ENCODE measurements at places on chromosomes 3 and 15.

DNA sequence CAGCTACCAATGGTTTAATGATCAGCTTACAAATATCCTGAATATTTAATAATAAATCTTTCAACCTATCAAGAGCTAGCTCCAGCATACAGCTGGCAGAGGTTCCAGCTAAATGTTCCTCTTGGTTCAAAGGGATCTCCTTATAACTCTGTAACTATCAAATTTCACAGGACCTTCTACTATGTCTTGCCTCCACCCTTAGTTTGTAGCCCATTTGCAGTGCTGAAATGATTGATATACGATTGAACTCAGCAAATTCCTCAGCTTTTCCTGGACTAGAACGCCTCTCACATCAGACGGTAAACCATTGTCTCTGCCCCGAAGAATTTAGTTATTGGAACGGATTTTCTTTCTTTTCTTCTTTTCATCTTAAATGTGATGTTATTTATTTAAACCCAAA lies 41.5 kb downstream of the CD200R1L start:
- ATAC-seq: no peak

DNA sequence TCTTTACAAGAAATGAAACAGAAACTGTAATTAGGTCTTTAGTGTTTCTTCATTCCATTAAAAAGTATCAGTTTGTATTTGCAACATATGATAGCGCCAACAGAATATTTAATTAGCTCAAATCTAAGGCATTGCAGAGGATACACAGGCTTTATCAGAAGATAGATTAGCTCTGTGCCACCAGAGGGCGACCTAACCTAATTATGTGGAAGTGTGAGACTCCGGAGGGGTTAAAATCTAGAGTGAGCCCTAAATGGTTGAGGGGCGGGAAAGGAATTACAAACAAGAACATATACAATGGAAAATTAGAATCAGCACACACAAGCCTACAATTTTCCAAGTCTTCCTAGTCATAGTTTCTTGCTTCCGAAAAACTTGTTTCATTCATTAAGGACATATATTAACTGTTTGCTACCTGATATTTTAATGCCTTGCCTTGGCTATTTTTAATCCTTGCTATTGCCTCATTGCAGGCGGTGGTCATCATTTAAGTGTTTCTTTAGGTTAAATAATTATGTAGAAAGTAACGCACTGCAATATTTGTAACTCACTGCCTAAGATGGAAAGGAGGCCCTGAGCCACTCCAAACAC lies 18.0 kb upstream of the RYR3 start:
- peak; percentile 53 for ATAC-seq

DNA sequence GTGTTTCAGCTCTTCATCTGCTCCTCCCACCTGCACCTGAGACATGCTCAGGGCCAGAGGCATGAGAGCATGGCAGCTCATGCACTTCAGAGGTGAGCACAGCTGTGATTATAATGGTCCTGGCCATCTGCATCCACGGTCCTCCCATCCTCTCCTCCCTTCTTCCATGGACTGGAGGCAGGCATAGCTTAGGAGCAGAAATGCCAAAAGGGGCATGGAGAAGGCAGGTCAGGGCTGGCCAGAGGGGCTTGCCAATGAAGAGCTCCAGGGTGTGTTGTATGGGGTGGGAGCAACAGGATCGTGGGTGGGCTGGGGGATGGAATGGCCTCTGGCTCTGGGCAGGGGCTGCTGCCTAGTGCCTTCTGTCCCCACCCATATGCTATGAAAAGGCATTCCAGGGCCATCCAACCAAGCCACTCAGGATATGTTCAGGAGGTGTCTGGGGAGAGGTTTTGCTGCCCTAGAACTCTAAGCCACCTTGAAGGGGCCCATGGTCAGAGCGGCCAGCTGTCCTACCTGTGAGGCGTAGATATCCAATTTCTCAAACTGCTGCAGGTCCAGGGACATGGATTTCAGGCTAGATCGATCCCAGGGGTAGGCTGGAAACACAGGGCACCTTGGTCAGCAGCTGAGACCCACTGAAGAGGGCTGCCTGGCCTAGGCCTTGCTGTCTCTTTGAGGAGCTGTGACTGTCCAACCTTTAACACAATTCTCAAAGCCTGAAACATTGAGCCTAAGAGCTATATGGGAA lies 26.1 kb downstream of the KY start:
- no peak for ATAC-seq

DNA sequence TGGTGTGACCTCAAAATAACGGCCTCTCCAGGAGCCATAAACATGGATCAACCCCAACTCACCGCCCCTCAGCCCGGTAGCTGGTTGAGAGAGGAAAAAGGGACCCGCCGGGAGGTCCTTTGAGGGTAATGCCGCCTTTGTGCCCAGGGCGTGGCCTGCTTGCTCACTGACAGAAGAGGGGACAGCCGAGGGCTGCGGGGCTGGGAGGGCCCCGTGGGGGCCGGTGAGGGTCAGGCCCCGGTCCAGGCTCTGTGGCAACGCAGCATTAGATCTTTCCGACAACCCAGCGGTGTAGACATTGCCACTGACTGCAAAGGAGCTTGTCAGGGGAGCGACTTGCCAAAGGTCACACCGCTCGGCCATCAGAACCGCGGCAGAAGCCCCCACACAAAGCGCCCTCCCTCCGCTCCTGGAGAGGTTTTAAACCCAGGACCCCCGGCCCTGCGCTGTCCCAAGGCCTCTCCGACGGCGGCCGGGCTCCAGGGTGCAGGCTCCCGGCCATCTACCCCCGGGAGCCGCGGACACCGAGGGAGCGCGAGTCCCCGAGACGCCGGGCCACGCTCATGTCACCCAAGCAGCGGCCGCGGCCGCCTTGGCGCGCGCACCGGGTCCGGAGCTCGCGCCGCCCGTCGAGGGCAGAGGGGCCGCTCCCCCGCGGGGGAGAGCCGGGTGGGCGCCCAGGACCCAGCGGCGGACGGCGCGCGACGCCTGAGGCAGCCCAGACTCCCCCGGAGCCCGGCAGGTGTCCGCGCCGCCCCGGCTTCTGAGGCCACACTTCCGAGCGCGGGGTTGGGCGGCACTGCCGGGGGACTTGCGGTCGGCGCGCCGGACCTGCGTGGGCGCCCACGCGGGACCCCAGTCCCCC lies 975 bp downstream of the PCSK6 start:
- no peak for ATAC-seq

GRCh38 chr3:34534013-34534412 lies 735.6 kb downstream of the PDCD6IP start:
- no peak for ATAC-seq

GRCh38 chr3:124117486-124117885 lies 125.6 kb upstream of the ROPN1 start:
- ATAC-seq: no peak

DNA sequence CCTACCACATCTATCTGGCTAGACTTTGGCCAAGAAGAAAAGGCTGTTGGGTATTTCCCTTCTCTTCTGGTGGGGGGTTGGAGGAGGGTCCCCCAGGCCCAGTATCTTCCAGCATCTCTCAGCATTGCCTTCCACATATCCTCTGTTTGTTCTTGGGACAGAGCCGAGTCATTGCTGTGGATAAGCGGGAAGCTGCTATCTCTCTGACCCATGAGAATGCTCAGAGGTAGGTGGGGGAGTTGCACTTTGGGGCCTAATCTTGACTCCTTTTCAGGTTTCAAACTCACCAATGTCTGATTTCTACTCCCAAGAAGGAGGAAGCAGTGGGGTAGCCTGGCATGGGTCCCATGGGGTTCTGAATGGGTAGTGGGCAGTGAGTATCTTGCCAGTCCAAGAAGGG lies 8.0 kb downstream of the HEMK1 start:
- ATAC-seq: no peak

- ATAC-seq: no peak
Observed at GRCh38 chr15:37536967-37537605, 397.4 kb upstream of the TMCO5A start.

DNA sequence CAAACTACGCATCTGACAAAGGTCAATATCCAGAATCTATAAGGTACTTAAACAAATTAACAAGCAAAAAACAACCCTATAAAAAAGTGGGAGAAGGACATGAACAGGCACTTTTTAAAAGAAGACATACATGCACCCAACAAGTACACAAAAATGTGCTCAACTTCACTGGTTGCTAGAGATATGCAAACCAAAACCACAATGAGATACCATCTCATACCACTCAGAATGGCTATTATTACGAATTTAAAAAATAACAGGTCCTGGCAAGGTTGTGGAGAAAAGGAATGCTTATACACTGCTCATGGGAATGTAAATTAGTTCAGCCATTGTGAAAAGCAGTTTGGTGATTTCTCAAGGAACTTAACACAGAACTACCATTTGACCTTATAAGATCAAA lies 175.6 kb upstream of the MLF1 start:
- no peak for ATAC-seq

GRCh38 chr15:48896869-48897814 lies 19.2 kb downstream of the EID1 start:
- ATAC-seq: peak; percentile 74

DNA sequence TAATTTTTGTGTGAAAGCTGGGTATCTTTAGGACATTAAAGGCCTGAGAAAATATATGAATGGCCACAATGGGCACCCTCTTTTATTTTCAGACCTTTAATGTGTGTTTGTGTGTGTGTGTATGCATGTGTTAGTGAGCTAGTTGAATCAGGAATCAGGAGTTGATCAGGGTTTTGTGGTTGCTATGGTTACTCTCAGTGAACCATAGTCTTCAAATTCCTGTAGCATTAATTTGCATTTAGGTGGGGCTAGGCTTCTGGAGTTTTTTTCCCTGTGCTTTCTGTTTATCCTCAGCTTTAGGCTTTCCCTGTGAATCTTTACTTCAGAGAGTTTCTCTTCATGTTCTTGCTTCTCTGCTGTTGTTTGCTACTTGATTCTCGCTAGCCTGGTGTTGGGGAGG lies 122.0 kb upstream of the ONECUT1 start:
- no peak for ATAC-seq

DNA sequence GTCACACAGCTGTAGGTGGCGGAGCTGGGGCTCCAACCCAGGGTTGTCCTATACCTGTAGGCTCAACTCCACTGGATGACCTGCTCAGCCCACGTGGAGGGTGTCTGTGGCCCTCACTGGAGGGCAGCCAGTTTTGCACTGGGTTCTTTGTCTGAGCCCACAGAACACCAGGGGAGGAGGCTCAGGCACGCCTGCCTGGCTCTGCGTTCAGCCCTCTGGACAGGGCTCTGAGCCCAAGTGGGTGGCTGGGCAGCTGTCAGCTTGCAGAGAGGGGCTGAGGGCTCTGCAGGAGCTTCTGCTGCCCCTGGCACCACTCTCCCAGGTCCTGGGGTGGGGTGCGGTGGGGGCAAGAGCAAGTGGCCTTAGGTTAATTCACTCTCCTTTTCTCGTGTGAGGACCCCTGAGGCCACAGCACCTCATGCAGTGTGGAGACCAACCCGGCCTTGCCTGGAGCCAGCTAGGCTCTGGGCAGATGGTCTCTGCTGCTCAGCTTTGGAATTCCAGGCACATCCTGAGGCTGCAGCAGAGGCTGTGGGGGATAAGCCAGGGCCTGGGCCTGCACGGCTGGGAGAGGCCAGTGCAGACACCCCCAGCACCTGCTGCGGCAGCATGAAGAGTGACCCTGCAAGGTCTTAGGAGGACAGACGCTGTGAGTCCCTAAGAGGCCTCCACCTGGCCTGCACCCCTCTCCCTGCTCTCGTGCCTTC lies 23.5 kb downstream of the DUSP7 start:
- ATAC-seq: no peak
